IPS-NIHi11 (cell line): ENCODE measurements at places on chromosomes 16 and 17.

DNA sequence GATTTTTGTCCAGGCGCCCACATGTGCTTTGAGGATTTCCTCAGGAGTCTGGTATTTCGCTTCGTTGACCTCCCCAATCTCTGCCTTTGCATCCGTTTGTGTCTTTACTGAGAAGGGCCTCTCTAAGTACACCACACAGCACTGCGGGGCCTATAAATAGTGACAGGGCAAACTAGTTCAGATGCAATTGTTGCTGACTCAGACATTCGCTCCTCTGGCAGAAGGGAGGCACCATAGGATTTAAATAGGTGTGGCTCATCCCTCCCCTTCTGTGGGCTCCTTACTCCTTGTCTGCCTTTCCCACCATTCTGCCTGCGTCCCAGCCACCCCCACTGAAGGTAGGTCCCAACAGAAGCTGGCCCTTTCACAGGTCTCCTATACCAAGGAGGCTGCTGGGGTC, 192.3 kb downstream of the SHISA9 start:
- peak; percentile 36 for DNase-seq

DNA sequence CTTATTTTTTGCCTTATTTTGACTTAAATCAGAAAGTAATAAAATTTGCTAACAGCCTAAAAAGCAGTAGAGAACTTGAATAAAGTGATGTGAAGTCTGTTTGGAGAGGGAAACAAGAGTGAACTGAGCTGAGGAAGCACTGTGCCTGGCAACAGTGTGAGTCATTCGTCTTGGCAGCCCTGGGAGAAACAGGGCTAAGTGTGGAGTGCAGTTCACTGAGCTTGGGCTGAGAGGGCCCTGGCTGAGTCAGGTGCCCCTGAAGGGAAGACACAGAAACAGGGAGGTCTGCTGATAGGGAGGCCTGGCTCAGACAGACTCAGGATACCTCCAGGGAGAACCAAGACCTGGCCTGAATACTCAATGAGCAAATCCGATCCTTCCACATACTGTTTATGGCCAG, 132.1 kb downstream of the HS3ST4 start:
- DNase-seq, result no peak

DNA sequence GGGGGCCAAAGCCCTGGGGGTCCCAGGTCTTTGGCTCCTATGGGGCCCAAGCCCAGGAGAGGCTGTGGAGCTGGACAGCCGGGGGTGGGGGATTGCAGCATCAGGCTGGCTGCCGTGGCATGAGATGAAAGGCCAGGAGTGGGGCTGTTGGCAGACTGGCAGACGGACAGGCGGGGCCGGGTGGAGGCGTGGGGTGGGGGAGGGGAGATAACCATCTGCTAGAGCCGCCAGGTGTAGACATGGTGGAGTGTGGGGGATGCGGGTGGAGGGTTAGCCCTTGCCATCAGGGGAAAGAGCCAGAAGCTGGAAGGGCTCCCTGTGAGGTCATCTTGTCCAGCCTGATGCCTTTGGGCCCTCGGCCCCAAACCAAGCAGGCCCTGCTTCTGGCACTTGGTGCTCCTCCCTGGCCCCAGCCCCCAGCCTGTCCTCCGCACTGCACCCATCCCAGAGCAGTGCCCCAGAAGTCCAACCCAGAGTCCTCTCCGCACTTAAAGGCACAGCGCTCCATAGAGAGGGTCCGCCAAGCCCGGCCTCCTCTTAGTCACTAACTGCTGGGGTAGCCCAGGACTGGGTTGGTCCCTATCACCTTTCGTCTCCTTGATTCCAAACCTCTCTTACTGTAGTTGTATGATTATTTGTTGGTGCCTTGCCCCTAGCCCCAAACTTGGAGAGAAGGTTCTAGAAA, 33.3 kb upstream of the DLX4 start:
- DNase-seq, result no peak

GRCh38 chr16:66289051-66289680, 77.3 kb upstream of the CDH5 start:
- DNase-seq, result no peak

DNA sequence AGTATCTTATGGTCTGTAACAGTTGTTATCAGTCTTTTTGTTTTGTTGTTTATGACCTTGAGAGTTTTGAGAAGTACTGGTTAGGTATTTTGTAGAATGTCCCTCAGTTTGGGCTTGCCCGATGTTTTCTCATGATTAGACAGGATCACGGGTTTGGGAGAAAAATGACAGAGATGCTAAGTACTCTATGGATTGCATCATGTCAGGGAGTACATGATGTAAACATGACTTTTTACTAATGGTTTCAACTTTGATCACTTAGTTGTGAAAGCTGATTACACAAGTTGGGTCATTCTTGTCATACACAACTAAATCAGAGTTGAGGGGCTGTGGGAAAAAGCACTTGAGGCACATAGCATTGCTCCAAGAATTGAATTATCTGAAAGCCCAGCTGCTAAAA, 94.7 kb upstream of the SIAH1 start:
- DNase-seq, result no peak

GRCh38 chr17:17606416-17607000, 15.0 kb upstream of the PEMT start:
- DNase-seq, result no peak

DNA sequence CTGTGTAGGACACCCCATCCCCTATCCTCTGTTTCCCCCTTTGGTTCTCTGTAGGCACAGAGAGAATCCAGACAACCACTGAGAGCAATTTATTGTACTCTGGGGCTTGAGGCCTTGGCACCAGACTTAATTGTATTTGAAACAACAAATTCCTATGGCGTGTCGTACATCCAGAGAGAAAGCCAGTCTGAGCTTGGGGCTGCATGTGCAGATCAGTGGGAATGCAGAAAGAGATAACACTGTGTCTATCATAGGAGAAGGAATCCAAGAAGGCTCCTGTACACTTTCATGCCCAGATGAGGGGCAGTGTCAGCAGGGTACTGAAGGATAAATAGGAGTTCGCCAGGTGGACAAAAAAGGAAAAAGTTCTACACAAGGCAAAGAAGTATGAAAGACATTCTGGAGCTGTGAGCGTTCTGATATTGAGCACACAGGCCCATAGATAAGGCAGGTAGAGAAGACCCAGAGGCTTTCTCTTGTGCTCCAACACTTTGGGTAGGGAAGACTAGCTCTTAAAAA, 22.0 kb upstream of the IL4R start:
- no peak for DNase-seq

DNA sequence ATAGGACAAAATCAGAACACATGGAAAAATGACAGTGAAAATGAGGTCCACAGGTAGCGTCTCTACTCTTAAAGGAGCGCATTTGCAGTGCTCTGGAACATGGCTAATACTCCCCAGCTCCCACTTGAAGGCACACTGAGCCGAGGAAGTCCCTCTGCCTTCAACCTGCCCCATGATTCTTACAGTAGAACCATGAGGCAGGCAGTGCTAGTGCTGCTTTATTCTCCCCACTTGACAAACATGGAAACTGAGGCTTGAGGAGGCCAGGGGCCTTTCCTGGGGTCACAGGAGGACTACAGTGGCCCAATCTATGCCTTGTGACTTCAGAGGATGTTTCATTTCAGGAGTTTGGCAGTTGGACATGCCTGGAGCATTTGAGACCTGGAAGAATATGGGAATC, 244.1 kb upstream of the MAF start:
- DNase-seq, result no peak

GRCh38 chr17:47687748-47688147, 6.2 kb upstream of the TBKBP1 start:
- DNase-seq, result peak; percentile 42

DNA sequence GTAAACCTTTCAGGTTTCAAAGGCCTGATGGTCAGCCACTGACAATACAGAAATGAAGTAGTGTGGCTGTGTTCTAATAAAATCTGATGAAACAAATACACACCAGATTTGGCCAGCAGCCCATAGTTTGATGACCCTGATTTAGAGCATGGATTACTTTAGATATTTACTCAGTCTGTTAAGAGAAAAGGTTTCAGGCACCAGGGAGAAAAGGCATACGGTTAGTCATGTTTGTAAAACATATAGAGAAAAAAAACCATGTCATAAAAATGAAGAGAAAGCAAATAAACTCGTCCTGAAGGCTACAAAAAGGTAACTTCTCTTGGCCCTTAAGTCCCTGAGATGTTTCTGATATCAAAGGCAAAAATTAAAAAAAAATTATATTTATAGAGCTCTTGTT, 112.1 kb downstream of the ADAMTS18 start:
- no peak for DNase-seq

DNA sequence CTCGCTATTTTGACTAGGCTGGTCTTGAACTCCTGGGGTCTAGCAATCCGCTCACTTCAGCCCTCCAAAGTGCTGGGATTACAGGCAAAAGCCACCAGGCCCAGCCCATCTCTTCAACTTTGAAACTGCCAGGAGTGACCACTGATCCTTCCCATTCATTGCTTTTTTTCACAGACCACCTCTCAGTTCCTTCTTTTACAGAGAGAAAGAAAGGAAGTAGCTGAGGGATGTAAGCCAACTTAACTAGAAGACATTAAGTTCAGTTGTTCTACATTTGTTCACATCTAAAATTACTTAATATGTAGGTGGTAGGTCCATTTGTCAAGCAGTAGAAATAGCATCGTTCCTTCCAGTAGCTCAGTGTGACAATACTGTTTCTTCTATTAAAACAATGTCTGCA, 219.8 kb downstream of the STX8 start:
- no peak for DNase-seq

DNA sequence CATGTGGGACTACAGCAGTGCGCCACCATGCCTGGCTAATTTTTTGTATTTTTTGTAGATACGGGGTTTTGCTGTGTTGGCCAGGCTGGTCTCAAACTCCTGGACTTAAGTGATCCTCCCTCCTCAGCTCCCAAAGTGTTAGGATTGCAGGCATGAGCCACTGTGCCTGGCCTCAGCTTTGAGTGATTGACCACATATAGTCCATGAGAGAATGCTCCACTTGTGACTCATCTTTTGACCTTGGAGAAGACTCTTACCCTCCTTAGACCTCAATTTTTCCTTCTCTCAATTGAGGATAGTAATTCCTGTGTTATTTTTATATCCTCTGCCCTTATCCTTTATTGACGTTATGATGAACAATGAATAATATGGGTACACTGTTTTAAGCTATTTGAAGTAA, 30.9 kb upstream of the DUSP14 start:
- no peak for DNase-seq

GRCh38 chr17:42531455-42532354, 4.3 kb upstream of the NAGLU start:
- DNase-seq, result peak; percentile 69

DNA sequence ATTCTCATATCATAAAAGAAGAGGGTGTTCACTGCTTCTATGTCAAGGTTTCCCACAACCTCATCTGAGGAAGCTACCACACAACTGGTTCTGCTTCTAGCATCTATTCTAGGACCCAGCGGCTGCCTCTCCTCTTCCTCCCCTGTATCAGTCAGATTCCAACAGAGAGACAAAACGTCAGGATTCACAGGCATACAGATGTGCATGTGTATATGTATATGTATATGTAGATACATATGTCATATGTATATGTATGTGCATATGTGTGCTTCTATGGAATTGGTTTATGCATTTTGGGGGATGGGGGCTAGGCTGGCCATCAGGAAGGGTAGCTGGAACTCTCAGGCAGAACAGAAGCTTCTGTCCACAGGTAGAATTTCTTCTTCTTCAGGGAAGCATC, 37.4 kb upstream of the NLRP1 start:
- DNase-seq, result no peak

DNA sequence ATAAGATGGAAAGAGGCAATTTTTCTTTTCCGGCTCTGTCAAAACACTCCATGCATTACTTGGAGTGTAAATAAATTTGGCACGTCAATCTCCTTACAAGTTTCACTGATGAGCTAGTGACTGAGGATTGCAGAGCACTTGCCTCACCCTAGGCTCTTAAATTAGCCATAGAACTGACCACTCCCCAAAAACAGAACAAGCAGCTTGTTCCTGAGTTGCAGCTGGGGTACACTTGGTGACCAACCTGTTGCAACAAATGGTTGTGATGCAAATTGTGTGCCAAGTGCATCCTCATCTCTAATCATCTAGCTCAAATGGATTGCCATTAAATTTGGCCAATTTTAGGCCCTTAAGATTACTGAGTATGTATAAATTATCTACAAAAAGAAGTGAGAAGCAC, 67.0 kb downstream of the CACNG1 start:
- DNase-seq, result no peak

DNA sequence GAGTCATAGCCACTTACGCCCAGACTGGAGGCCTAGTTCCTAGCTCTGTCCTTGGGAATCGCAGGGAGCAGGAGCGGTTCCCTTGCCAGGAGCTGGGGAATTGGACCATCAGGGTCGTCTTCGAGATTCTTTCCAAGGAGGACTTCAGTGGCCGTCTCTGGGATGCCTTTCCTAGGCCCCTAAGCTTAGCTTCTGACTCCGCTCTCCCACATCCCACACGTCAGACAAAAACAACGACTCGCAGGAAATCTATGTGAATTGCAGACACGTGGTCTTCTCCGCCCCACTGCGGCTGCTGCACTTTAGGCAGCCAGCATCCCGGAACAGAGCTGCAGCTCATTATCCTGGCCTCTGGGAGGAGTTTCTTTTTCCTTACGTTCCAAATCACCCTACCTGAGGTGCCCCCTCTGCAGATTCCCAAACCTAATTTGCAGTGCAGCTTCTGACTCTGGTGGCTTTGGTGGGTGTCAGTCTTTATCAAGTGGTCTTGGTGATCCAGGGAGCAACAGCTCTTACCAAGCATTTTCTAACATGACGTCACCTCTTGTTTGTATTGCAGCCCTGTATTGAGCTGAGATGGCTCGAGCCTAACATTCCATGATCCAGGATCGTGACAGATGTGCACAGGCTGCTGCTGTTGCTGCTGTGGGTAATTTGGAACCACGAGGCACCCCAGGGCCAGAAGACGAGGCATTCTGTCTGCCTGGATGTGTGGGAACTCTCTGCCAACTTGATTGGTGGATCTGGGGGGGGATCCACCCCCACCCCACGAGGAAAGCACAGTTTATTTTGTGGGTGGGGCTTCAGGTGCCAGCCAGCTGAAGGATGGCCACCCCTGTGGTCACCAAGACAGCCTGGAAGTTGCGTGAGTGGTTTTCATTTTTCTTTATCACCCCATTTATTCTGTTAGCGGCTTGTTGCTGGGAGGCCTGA, 1.1 kb downstream of the KATNB1 start:
- peak; percentile 60 for DNase-seq

- no peak for DNase-seq
Observed at GRCh38 chr16:67392301-67393059, 818 bp downstream of the TPPP3 start.

GRCh38 chr16:75263963-75264445, 12.6 kb upstream of the BCAR1 start:
- DNase-seq, result no peak

DNA sequence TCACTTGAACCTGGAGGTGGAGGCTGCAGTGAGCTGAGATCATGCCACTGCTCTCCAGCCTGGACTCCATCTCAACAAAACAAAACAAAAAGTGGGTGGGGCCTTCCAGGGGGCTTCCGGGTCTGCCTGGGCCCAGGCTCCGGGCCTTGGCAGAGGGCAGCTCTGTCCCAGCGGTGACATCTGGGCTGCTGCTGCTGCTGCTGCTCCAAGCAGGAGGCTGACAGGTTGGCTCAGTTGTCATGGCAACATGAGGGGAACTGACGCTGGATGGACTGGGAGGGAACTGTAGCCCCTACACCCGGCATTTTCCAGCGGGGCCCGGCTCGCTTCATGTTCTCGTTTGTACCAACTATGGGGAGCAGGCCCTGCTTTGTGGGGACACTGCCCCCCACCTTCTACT, 4.0 kb downstream of the BAIAP3 start:
- DNase-seq, result no peak

- DNase-seq, result no peak
Observed at GRCh38 chr16:20147091-20147490, 73.4 kb upstream of the GPR139 start.
